ENCODE measurements at places on chromosomes 6 and 20.

DNA sequence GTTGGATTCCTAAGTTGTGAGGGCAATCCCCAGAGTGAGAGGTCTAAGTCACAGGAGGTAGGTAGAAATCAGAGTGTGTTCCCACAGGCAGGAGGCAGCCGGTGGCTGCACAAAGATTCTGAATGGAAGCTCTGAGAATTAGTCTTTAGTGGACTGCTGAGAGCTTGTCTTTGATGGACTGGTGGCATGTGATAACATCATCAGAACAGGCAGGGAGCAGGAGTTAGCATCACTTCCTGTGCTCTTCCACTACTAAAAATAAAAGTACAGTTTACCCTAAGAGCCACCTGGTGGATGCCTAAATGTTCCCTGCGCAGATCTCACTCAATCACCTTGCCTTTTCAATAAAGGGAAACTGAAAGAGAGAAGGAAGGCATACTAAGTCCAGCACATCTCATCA, 294.6 kb upstream of the POU3F2 start:
- no peak for DNase-seq

DNA sequence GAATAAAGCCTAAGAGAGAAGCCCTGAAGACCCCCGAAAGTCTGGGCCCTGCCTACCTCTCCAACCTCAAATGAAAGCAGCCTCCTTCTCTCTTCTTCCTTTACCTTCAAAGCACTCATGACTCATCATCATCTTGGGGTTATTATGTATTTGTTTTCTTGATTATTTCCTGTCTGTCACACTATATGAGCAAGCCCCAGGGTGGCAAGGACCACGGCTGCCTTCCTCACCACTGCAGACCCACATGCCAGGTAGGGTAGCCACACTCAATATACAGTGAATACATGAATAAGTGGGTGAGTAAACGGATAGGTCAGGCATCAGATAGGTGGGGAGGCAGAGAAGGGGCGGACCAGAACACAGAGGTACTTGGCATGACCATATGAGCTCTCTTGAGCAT, 8.8 kb downstream of the WFDC3 start:
- DNase-seq: no peak

DNA sequence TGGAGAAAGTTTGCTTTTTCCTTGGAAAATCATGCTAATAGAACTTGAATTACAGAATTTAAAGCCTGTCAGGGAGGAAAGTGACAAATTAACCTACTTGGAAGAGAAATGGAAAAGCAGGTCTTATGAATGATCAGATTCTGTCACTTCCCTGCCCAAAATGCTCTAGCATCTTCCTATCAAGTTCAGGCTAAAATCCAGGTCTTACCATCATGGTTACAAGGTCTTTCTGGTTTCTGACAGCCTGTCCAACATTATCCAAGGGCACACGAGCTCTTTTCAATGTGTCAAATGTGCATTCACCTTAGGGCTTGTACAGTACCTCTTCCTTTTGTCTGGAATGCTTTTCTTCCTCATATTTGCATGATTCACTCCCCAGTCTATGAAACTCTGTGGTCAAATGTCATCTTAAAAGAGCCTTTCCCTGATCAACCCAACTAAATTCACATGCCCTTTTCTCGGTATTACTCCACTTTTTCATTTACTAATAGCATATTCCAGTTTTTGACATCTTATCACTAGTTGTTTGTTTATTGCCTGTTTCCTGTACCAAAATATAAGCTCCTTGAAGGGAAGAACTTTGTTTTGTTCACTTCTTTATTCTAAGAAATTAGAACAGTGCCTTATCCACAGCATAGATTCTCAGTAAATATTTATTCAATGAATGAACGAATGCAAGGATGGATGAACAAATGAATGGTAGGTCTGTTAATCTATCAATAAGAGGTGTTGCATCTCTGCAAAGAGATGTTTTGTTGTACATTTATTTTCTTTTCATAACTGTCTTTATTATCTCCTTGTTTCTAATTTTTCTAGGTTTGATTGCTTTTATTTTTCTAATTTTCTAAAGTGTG, 139.5 kb downstream of the BCAS1 start:
- DNase-seq: no peak

GRCh38 chr6:6709106-6709505, 120.6 kb downstream of the LY86 start:
- DNase-seq: no peak

- no peak for DNase-seq
Measured at GRCh38 chr6:4032475-4032874, 46.5 kb downstream of the FAM217A start.

GRCh38 chr6:38169977-38170526, 350.5 kb downstream of the ZFAND3 start:
- no peak for DNase-seq

- no peak for DNase-seq
Measured at GRCh38 chr6:11341867-11342266, 109.4 kb upstream of the NEDD9 start.

- no peak for DNase-seq
Measured at GRCh38 chr20:20426655-20426907, 58.7 kb downstream of the INSM1 start.
